ENCODE measurements at places on chromosomes 7 and 10. TPM values are rescaled to one million over a fixed set of nuclear protein-coding genes. Genes with fewer than 3 reads are reported as not detected.

DNA sequence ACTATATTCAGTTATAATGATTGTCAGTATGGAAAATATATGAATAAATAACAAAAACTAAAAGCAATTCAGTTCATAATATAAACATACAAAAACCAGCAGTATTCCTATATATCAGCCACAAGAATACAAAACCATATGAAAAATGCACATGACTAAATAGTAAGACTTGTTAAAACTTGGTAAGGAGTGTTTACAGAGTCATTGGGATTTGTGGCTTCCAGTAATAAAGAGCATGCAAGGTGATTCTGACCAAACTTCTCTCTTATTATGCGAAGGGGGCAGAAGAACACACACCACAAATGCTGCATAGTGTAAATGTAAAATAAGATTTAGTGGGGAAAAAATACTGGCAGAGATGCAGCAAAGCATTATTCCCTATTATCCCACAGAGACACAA is 8.8 kb upstream of the CNOT4 start:
- DNase-seq = no peak

GRCh38 chr10:11642566-11642965 is 31.1 kb upstream of the USP6NL start:
- DNase-seq = no peak

Gene ENO4
- not detected for total RNA-seq

- DNase-seq = peak; percentile 54
Measured at GRCh38 chr10:95290461-95291364, at the start of gene PDLIM1. PDLIM1 (minus strand) TSS chr10:95291003; CDS start chr10:95290915, 88 bp downstream.

GRCh38 chr10:69406816-69407580 is 9.7 kb downstream of the TACR2 start:
- DNase-seq = no peak

DNA sequence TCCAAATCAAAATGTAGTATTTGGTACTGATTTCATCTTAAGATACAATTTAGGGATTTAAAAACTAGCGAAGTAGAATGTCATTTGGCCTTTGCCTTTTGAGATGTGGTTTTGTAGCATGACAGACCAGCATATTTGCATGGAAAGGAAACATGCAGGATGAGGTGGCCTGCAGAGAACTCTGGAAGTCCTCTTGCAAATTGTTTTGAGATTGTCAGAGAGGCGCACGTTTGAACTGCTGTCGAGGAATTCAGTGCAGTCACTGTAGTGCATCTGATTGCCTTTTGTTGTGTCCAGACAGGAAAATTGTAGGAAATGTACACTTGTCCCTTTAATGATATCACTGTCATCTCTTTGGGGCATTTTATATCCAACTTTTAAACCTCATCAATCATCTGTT is 136.7 kb downstream of the CELF2 start:
- DNase-seq = no peak

GRCh38 chr7:3591944-3592343 is 290.9 kb downstream of the SDK1 start:
- no peak for DNase-seq

DNA sequence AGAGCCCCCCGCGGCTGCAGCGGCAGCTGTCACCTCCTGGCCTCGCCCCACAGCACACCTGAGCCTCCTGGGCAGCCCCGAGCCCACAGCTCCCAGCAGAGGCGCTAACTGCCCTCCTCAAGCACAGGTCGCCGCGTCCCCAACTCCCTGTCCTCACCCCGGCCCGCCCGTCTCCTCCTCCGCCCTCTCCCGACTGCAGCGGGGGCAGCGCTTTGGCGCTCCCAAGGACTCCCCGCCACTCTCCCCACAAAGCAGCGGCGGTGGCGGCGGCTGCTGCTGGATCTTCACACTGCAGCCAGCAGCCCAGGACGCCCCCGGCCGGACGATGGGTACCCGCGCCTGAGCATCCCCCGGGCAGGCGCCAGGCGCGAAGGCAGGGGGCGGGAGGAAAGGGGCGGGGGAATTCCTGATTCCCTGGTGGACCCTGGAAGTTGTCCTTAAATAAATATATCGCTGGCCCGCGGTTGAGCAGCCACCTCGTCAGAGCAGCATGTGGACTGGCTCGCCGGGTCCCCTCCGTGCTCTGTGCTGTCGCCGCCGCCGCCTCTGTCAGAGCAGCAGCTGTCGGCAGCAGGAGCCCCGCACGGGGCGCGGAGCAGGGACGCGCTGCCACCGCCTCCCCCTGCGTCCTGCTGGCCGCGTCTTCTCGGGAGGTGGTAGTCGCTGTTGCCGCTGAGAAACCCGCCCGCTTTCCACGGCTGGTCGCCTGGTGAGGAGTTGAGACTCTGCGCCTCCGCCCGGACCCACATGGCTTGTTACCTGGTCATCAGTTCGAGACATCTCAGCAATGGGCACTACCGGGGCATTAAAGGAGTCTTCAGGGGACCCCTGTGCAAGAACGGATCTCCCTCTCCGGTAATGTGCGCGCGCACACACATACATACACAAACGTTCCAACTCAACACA is at the start of gene ZNF804B:
ZNF804B (plus strand) TSS at position 471 of the 906 bp plus-strand sequence; CDS start at position 748, 277 bp downstream.
- DNase-seq = peak; percentile 2

DNA sequence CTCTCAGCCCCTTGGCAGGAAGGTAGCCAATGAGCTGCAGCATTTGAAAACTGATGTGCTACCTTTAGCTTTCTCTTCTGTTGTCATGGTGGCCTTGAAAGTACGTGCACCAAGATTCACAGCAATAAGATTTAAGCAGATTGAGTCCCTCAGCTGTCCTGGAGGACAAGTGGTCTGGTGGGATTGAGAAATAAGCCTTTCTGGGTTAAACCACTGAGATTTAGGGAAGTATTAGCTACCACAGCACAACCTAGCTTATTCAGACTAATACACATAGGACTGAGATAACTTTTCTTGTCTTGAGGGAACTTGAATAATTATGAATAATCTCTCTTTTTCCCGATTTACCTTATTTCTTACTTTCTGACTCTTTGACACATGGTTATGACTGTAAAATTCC is 324.0 kb downstream of the PTEN start:
- no peak for DNase-seq

- DNase-seq = no peak
Measured at GRCh38 chr7:14521183-14521582, 381.4 kb downstream of the DGKB start.

DNA sequence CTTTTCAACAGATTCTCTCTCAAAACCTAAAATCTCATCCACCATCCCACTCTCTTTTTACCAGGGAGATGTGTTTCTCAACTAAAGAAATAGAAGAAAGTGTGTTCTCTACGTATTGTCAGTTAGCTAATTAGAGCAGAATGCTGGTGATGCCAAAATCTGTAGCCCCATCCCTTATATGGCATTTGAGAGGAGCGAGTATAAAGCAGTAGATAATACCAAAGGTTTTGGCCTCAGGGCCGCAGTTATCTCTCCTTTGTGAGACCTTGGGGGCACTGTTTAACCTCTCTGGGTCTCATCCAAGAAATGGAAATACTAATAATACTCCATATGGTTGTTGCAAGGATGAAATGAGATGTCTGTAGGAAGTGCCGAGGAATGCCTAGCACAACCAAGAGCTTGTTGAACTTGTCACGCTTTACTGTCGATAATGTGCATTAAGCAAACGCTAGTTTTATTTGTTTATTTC is 456 bp upstream of the DLD start:
- DNase-seq = no peak

Gene DKK1
- total RNA-seq = not detected

DNA sequence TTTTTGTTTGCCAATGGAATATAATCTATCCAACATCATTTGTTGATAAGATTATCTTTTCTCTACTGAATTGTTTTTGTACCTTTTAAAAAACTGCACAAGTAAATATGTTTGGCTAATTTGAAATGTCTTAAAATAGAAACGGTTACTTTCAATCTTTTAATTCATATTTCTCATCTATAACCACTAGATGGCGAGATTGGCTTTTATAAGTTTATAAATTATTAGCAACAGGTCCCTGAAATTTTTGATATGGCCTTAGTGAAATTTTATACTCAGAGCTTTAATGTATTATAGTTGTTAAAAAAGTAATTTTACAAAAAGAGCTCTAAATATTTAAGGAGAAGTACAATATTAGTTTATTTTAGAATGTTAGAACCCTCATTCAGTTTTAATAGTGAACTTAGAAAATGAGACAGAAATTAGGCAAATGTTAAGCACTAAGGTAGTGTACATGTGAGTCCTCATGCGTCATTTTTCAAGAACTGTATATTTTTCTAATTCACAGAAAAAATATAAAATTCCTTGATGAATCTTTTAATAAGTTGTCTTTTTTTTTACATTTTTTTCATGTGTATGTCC is 592.5 kb downstream of the ARL4A start:
- DNase-seq = no peak

All from activated T-cell treated with anti-CD3 and anti-CD28 coated beads, Interleukin-2, amount 50 U/mL, for 72 hours (primary cell).